Activated CD4-positive, alpha-beta T cell treated with anti-CD3 and anti-CD28 coated beads for 24 hours (primary cell): ENCODE measurements at places on chromosomes 13 and 19.

DNA sequence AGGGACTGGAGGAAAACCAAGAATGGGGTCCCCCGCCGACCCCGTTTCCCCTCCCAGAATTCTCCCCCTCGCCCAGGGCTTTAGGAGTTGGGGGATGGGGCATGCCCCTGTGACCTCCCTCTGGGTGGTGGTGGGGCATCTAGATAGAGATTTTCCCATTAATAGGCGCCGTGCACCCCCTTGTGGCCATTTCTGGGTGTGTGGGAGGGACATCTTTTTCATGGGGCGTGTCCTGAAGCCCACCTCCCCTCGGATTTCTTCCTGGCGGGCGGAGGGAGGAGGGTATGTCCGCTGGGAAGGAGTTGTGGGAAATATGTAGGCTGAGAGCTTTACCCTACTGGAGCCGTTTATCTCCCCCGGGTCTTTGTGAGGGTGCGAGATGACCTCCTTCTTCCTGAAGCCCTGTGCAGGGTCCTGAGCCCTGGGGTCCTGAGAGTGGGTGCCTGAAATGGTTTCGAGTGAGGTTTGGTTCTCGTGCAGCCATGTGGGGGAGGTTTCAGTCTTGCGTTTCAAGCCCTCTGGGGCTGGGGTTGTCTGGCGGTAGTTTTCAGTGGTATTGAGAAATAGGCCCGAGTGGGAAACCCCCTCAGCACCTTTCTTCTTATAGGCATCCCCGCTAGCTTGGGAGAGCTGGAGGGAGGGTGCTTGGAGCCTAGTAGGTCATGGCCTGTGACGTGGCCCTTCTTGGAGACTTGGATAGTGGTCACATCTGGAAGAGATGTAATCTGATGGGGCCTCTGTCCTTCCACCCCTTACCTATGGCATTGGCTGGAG is 1.0 kb downstream of the PRMT1 start:
- DNase-seq: peak; percentile 71

GRCh38 chr19:18053576-18054219 is 33.0 kb downstream of the IL12RB1 start:
- no peak for DNase-seq

GRCh38 chr13:68522184-68522583 is 1292.0 kb upstream of the PCDH9 start:
- DNase-seq: no peak

- no peak for DNase-seq
Observed at GRCh38 chr13:101681834-101682233, 229.4 kb downstream of the ITGBL1 start.

- DNase-seq: no peak
Observed at GRCh38 chr13:89968470-89968869, 1379.0 kb upstream of the MIR17HG start.

- no peak for DNase-seq
Observed at GRCh38 chr13:83881140-83881684, 1.1 kb downstream of the SLITRK1 start.

DNA sequence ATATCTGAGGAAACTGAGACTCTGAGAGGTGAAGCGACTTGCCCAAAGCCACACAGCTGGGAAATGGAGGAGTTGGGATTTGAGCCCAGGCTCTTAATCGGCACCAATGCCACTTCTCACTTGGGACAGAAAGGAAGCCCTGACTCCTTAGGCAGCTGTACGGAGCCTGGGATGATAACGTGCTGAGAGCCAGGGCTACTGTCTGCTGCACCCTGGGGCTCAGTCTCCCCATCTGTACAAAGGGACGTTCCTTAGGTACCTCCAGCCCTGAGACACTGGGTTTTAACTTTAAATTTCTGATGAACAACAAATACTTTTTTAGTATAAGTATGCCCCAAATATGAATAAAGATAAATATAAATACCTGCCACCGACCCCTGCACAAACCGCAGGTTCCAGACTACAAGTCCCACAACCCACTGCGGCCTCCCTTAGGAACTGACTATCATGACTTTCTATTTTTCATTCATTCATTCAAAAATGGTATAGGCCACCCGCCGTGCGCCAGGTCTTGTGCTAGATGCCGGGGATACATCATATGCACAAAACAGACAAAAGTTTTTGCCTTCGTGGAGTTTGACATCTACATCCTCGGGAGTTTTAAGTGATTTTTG is 776 bp upstream of the NCLN start:
- peak; percentile 57 for DNase-seq

DNA sequence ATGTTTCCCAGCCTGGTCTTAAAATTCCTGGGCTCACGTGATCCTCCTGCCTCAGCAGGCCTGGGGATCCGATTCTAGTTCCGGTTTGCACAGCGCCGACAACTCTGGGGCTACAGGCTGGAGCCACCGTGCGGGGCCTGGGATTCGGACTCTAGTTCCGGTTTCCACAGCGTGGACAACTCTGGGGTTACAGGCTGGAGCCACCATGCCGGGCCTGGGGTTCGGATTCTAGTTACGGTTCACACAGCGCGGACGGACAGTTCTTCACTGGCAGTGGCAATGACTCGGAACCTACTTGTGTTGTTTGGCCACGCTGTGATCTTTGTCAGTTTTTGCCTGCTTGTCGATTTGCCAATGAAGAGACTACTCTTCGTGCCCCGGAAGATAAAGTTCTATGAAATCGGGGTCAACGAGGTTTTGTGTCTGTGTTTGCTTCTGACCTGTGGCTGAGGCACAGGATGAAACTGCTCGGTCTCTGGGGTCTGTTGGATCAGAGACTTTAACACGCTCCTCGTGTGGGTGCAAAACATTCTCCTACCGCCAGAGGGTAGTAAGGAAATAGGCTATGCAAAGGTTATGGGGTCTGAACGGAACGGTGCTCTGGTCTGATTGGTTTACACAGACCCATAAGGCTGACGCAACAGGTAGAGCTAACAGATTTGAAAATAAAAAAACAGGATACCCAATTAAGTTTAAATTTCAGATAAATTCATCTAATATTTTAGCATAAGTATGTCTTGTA is 12.1 kb upstream of the ZSCAN1 start:
- DNase-seq: no peak

DNA sequence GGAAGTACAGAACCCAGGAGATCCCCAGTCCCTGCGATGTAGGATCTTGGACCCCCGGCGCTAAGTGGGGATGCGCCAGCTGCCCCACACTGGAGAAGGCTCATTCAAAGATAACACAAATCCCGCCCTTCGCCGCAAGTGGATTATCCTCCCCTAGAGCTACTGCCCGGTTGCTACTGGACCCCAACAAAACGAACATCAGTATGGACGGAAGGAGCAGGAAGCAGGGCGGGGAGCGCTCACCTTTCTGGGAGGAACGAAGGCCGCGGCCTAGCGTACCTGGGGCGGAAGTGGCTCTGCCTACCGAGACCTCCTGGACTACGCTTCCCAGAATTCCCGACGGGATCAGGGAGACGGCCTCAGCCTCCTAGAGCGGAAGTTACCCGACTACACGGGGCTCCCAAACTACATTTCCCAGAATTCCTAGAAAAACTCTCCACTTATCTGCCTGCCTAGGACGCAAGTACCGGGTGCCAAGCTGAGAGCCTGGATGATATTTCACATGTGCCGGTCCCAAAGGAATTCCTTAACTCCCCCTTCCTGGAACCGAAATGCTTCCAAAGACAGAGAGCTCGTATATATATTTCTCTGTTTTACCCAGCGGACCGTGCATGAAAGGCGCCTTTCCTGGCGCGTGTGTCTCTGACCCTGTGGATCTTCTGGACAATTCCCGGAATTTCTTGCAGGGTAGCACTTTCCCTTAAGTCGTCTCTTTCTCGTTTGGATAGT is at the start of gene ZNF112:
TSS of gene ZNF112 (minus strand) at position 298 of the 729 bp plus-strand sequence. CDS start 16,141 bp downstream, outside the sequence.
- DNase-seq: no peak

DNA sequence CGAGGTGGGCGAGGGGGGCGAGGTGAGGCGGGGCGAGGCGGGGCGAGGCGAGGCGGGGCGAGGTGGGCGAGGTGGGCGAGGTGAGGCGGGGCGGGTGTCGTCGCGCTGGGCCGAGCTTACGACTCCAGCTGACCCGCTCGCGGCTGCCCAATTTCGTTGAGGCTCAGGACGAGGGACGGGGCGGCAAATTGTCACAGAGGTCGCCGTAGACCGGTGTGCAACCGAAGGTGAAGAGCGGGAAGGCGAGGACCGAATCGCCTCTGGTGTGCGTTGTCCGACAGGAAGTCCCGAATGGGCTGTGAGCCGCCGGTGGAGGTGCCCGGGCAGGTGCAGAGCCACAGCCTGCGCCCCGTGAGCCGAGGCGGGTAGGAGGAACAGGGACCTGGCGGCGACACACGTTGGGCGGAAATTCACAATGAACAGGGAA is at the start of gene LACC1:
TSS of gene LACC1 (plus strand) at position 150 of the 427 bp plus-strand sequence. CDS start 1,082 bp downstream, outside the sequence.
- DNase-seq: no peak

GRCh38 chr19:29831041-29831548 is 19.3 kb downstream of the CCNE1 start:
- DNase-seq: peak; percentile 36

GRCh38 chr19:5949792-5950305 is 28.1 kb downstream of the RANBP3 start:
- peak; percentile 18 for DNase-seq

DNA sequence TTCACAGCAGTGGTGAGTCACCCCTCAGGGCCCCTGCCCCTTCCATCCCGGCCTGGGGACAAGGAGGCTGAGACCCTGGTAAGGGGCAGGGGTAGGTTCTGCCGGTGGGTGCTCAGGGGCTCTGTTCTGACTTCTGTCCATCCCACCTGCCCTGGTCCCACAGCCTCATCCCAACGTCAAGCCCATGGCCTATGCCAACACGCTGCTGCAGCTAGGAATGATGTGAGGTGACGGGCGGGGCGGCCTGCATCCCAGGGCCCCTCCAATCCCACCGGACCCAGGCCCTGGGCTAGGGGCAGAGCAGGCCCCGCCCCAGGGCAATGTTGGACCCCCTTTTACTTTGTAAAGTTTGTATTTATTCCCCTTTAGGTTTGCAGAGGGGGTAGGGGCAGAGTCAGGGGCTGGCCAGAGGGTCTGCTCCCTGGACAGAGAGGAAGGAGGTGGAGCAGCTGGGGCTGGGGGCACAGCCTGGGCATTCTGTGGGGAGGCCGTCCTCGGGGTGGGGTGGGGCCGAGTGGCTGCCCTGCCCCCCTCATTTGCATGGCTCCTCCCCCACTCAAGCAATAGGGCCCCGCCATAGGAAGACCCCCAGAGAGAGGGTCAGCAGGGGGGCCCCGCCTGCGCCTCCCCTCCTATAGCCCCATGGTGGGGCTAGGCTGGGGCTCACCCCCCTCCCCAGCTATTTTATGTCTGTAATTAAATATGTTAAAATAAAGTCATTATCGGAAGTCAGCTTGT is 23.1 kb downstream of the CCDC8 start:
- DNase-seq: no peak

GRCh38 chr19:1663852-1664251 is 11.4 kb upstream of the TCF3 start:
- peak; percentile 27 for DNase-seq

DNA sequence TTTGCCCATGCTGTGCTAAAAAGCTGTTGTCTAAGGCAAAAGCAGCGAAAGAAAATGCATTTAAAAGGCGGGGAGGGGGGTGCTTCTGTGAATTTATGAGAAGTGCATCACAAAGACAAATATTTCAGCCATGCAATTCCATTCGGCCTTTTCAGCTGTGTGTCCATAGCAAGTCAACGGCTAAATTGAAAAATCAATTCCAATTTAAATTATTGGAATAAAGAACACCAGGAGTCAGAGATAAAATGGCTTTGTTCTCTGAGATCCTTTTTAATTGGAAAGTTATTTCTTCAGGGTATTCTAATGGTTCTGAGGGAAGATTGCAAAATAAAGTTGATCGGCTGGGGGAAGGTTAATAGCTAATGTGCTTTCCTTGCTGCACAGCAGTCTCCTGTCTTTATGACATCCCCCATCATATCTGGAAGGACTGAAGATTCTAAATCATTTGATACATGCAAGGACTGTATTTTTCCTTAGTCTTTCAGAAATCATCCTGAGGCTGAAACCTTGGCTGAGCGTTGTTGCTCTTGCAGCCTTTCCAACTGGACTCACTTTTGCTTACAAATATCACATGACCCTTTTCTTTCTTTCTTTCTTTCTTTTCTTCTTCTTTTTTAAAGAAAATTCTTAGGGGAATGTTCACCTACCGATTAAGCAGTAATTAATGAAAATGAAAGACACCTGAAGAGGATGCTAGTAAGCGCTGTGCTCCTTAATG is 647.1 kb downstream of the DACH1 start:
- DNase-seq: no peak

DNA sequence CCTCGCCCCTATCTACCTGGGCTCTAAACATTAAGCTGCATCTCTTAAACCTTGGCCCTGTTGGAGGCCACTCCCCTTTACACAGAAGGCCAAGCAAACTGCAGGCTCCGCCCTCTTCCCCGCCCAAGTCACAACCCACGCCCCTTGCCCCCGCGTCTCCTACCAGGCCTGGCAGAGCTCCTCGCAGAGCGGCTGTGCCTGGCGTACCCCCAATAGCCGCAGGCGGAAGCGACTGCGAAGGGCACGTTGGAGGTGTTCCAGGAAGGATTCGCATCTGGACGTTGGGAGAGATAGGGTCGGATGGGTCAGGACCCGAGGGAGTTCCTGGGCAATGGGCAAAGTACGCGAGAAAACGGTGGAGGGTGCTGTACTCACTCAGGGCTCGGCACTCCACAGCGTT is 5.9 kb downstream of the RTBDN start:
- DNase-seq: no peak

DNA sequence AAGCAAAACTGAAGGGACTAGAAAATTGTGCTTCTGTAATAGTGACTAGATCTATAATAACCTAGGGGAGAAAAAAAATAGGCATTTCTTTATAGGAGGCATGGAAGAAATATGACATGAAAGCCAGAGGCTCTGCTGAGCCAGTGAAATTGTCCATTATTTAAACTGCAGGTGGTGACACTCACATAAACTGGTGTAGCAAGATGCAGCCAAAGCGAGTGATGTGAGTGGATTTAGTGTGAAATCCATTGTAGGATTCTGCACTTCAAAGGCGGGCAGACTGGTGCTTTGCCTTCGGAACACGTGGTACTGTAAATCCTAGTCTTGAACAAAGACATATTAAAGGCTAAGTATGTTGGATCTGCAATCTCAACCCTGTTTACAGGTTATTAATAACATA is 361.9 kb downstream of the TBC1D4 start:
- no peak for DNase-seq

GRCh38 chr19:55283548-55284377 is at the start of gene BRSK1:
Gene BRSK1, plus strand, starts transcription at chr19:55283997. Its CDS starts 446 bp downstream, at chr19:55284443.
- peak; percentile 20 for DNase-seq

DNA sequence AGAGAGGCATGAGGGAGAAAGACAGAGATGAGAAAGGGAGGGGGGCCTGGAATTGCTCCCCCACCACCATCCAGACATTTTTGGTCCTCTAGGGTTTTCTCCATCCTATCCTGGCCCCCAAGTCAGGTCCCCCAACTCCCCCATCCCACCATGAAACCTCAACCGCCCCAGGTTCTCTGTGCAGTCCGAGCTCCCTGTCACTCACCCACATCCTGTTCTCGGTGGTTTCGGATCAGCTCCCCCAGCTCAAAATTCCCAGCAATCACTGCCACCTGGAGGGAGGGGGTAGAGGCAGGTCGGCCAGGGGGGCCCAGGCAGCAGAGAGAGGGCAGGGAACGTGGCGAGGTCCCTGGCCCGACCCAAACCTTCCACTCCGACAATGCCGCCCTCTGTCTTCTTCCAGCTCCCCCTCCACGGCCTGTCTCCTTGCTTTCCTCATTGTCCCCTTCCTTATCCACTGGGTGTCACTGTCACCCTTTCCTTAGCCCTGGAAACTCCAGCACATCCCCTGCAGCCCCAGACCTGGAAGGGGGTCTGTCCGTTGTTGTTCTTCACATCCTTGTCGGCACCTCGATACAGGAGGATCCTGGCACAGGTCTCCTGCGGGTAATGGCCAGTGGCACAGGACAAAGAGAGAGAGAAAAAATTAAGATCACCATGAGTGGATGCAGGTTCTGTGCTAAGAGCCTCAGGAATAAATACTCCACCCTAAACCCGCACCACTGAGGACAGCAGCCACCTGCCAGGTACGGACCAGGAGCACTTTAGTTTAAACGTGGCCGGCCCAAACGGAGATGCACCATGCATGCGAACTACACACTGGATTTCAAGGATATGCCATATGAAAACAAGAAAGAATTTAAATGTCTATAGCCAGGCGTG is 15.4 kb downstream of the SHANK1 start:
- DNase-seq: no peak
